ENCODE measurements at places on chromosomes 12 and 14. TPM values are rescaled to one million over a fixed set of nuclear protein-coding genes. Genes with fewer than 3 reads are reported as not detected.

DNA sequence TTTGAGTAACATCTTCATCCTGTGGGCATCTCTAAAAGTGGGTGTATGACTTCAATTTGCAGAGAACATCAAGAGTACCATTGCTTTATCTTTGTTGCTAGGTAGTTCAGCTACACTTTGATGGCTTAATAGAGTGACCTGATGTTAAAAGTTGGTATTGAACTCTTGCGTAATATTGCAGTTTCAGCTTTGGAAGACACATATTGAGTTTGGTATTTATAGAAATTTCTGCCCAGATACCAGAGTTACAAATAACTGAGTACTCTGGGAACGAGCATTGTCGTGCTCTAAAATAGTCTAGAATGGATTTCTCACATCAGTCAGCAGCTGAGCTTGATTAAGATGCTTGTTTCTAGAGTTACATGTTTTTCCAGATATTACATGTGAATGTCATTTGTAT, 24.8 kb upstream of the AKAP5 start:
- DNase-seq, result no peak

- no peak for DNase-seq
Observed at GRCh38 chr14:62943202-62943601, 102.1 kb downstream of the KCNH5 start.

NELL2 gene
- total RNA-seq, result 10.5 TPM

- DNase-seq, result no peak
Observed at GRCh38 chr12:31226639-31227038, 99.3 kb downstream of the SINHCAF start.

- DNase-seq, result no peak
Observed at GRCh38 chr14:96264853-96265252, 8.8 kb downstream of the BDKRB1 start.

CLEC6A gene
- not detected for total RNA-seq

ACTR6 gene
- total RNA-seq, result 4.9 TPM

DNA sequence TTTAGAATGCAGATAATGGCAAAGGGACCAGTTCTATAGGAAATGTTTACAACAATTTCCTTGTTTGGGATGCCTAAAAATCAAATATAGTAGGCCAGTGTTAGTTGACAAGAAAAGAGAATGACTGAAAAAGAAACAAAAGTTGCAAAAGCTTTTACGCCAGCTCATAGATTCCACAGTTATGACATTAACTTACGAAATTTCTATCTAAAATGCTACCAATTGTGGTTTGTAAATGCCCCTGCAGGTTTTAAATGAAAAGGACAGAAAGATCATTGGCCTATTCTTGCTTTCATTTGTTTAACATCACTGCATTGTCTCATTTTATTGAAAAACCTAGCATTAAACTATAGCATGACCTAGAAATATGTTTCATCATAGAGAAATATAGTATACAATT, 345.8 kb downstream of the CCDC91 start:
- DNase-seq, result no peak

GRCh38 chr12:116303929-116304328, 26.4 kb upstream of the MED13L start:
- DNase-seq, result no peak

- no peak for DNase-seq
Observed at GRCh38 chr12:1919284-1919683, 832 bp upstream of the CACNA2D4 start.

HVCN1 gene
- 7.3 TPM for total RNA-seq

DNA sequence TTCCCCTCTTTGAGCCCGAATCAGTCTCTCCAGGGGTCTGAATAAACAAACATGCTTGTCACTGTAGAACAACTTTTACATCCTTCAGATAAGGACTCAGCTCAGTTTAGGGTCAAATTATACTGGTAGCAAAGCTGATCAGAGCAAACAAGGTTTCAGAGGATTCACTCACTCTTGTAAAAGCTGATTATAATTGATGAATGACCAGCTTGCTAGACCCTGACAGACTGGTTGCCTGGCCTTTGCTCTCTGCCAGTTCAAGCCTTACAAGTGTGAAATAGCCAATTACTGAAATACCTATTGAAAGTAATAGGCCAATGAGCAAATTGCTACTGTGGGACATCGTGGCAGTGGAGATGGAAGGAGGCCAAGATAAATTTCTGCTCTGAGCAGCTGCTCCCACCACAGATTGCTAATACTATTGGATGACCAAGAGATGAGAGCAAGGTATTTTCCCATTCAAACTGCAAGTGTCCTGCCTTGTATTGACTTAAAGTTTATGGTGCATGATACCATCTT, 177.6 kb downstream of the PDZRN4 start:
- DNase-seq, result no peak

SETD1B gene
- 39.6 TPM for total RNA-seq

GRCh38 chr12:111656016-111656415, 29.7 kb downstream of the BRAP start:
- no peak for DNase-seq

FBLN5 gene
- 14.6 TPM for total RNA-seq

ATL1 gene
- 1.1 TPM for total RNA-seq

ARHGAP9 gene
- 11.7 TPM for total RNA-seq

- DNase-seq, result peak; percentile 77
Observed at GRCh38 chr14:104680806-104681688, 8.4 kb upstream of the INF2 start.

PLEKHG7 gene
- total RNA-seq, result 8.6 TPM

EMP1 gene
- 43.2 TPM for total RNA-seq

DNA sequence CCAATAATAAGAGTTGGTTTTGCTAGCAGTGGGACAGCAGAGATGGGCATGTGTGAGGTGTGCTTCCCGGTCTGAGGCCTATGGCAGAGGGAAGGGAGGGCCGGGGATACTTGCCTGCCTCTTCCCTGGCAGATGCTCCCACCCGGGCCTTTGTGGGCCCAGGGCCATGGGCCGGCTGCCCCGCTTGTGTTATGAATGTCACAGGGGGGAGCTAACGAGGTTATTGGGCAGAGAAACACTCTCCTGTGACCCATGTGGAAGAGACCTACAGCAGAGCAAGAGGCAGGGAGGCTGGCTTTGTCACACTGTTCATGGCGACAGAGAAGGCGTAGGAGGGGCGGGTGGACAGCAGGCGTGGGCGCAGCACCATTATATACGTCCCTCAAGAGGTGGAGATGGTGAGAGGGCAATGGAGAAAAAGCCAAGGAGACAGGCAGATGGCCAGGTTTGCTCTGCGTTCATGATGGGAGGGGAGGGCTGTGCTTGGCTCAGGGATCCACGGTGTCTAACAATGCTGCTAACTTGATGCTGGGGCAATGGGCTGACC, 13.3 kb downstream of the CCND2 start:
- no peak for DNase-seq

DNA sequence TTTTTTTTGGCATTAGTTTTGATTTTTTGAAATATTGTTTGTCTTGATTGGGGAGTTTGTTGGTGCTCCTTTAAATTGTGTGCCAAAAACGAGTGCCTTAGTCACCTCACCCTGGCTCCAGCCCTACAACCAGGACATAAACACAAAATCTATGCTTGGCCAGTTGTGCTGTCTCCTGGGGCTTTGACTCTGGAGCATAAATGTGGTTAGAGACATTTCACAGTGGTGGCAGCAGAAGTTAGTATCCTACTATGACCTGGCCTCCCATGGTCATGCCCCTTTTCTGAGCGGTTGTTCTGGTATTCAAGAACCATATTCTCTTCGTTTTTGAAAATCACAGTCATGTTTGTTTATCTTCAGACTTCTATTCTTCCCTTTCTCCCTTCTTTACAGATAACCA, 70.7 kb upstream of the PSMA6 start:
- DNase-seq, result no peak

- no peak for DNase-seq
Observed at GRCh38 chr12:57739914-57740538, 1.5 kb upstream of the AGAP2 start.

MYF6 gene
- total RNA-seq, result not detected

MIA2 gene
- 72.6 TPM for total RNA-seq

- no peak for DNase-seq
Observed at GRCh38 chr12:1391722-1392121, 202.7 kb downstream of the FBXL14 start.

DNA sequence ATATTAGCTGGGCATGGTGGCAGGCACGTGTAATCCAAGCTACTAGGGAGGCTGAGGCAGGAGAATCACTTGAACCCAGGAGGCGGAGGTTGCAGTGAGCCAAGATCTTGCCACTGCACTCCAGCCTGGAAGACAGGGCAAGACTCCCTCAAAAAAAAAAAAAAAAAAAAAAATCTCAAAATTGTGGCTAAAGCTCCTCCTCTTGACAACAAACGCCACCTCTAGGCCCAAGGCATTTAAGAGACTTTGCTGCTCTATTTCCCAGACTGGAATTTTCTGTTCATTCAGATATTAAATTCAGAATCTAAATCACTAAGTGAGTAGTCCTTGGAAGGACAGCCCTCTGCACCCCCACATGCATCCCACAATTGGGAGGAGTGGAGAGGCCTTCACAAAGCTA, 1.4 kb downstream of the ZFYVE1 start:
- DNase-seq, result no peak

RAB15 gene
- total RNA-seq, result 50.9 TPM

DNA sequence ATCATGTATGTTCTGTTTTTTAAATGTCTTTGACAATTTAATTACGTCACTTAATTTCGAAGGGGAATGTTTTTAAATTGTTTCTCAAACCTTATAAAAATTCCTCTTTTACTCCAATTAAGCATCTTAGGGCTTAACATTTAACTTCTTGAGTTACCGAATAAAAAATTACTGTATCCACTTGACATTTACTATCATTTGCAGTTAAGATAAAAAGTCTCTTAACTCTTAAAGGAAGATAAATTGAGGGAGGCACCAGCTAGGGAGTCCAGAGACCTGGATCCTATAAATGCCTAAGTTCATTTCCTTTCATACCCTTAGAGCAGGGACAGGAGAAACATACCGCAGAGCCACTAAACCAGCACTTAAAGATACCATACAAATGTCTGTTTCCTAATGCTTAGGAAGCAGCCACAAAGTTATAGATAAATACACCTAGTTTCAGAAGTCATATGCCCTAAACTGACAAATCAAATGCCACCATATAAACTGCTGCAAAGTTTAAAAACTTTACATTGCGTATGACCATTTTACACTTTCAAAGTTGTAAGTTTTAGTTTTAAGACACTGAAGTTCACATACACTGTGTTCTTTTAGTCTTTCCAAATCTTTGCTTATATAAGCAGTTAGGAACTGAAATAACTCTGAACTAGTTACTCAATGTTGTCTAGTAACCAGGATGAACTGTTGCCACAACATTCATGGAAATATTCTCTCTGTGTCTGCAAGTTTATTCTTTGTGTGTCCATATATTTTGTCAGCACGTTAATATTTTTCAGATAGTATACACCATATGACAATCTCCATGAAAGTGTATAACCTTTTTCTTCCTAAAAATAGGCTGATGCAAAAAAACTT, 71.2 kb downstream of the GALNT4 start:
- no peak for DNase-seq

- no peak for DNase-seq
Observed at GRCh38 chr12:69313209-69313608, 35.0 kb upstream of the LYZ start.

TUNAR gene
- total RNA-seq, result not detected

- DNase-seq, result no peak
Observed at GRCh38 chr12:31002361-31002725, 71.3 kb upstream of the DDX11 start.

TMPRSS12 gene
- total RNA-seq, result not detected

GRCh38 chr12:30135776-30136175, 352.0 kb upstream of the TMTC1 start:
- no peak for DNase-seq

GRCh38 chr12:81370456-81370855, 292.6 kb downstream of the ACSS3 start:
- no peak for DNase-seq

GRCh38 chr12:100671396-100672074, 98.1 kb downstream of the GAS2L3 start:
- no peak for DNase-seq

DNA sequence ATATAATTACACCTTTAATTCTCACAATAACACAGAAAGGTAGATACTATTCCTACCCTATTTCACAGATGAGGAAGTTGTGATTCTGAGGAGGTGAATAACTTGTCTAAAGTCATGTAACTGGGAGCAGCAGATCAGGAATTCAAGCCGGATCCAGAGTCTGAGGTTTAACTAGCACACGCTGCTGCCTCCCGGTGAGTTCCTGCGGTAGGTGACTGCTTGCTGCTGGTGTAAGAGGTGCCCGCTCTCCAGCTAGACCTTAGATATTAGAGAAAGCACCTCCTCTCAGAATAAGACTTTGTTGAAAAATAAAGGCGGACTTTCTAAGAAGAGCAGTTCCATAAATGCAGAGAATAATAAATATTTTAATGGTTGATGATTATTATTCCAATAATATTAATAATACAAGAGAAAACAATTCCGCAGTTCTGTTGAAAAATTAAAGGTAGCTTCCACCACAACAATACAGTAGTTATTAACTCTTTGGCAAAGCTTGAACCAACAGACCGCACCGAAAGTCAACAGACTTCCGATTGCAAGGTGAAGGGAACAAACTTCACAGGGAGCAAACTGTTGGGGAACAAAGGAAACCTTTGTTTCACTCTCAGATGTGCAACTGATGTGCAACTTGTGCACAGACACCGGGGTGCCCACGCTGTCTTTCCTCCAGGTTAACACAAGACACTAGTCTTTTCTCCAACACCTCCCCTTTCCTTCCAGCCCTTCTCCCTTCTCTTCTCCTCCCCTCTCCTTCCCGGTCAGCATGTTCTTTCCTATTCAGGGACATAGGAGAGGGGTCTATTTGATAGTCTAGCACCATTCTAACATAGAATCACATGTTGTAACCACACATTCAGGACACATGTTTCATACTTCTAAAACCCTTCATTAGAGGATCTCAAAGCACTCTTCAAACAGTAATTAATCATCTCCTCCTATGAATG, 73.2 kb upstream of the EGLN3 start:
- DNase-seq, result peak; percentile 30

- DNase-seq, result no peak
Observed at GRCh38 chr12:118463677-118464076, 87.3 kb downstream of the SUDS3 start.

DNA sequence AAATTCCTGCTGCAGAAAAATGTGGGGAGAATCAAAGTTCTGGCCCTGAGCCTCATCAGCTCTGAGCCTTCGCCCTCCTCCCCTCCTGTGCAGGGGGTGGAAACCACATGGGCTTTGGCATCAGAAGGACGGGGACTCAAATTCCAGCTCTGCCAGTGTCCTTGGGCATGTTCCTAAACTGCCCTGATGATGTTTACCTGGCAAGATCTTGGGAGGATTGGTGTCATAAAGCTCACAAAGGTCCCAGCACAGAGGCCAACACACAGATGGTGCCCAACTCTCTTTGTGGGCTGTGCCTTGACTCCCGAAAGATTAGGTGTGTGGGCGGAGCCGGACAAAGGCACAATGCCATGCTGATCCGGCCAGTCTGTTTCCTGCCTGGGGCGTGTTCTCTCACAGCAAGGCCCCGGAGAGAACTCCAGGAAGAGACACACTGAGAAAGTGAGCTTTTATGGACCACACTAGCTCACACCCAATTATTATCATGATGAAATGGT, 20.5 kb upstream of the CLMN start:
- DNase-seq, result peak; percentile 93

HHIPL1 gene
- 0.40 TPM for total RNA-seq

SDR9C7 gene
- not detected for total RNA-seq

- no peak for DNase-seq
Observed at GRCh38 chr12:57435293-57435692, 709 bp downstream of the INHBC start.

- no peak for DNase-seq
Observed at GRCh38 chr12:71186571-71187288, 28.9 kb upstream of the TSPAN8 start.

Measured in transverse colon (tissue), 4 donors.